ENCODE measurements at places on chromosomes 5 and 9.

DNA sequence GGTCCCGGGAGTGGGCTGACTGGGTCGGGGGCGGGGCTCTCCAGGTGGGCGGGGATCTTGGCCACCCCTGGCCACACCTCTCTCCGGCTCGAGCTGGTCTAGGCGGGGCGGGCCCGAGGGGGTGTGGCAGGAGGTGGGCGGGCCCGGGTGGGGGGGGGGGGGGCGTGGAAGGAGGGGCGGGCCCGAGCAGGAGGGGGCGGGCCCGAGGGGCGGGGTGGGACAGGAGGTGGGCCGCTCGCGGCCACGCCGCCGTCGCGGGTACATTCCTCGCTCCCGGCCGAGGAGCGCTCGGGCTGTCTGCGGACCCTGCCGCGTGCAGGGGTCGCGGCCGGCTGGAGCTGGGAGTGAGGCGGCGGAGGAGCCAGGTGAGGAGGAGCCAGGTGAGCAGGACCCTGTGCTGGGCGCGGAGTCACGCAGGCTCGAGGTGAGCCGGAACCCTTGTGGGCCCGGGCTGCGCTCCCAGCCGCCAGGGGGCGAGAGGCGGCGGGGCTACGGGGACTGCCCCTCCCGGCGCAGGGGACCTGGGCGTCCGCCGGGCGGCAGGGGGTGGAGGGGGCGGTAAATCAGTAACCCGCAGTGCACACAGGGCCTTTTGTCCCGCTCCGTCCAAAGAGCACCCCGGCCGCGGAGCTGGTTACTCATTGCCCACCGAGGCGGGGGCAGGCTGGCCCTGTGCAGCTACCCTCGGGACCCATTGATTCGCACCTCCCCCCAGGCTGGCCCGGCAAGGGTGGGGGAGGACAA is at the start of gene FGFR4:
Gene FGFR4, plus strand, starts transcription at position 262 of the 744 bp plus-strand sequence. CDS start 2,688 bp downstream, outside the sequence.
- peak; percentile 70 for DNase-seq

GRCh38 chr5:145887217-145887616 is 14.4 kb upstream of the GRXCR2 start:
- DNase-seq = peak; percentile 5

DNA sequence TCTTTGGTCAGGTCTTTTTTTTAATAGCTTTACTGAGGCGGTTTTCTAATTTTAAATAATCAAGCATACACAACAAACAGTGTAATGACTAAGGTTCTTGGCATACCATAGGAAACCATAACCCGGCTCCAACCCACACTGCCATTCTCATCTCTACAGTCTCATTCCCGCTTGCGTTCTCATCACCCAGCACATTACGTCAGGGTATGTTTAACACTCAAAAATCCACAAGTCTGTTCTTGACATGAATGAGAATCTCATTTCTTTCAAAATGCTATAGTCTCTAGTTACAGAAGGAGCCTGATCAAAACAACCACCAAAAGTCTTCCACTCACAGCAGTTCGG is 505 bp downstream of the C5orf34 start:
- DNase-seq = peak; percentile 78

- no peak for DNase-seq
Observed at GRCh38 chr9:136609160-136609475, 53.6 kb upstream of the EGFL7 start.

- peak; percentile 68 for DNase-seq
Observed at GRCh38 chr9:124774129-124774978, 2.6 kb upstream of the OLFML2A start.

GRCh38 chr9:105511446-105511845 is 46.5 kb upstream of the FKTN start:
- DNase-seq = no peak

GRCh38 chr5:173835131-173835530 is 53.0 kb upstream of the CPEB4 start:
- no peak for DNase-seq

GRCh38 chr5:123261752-123262151 is 161.5 kb downstream of the CEP120 start:
- DNase-seq = peak; percentile 44

- DNase-seq = peak; percentile 67
Observed at GRCh38 chr5:13976867-13977830, 32.7 kb upstream of the DNAH5 start.

GRCh38 chr9:120117081-120117480 is 462.9 kb downstream of the CDK5RAP2 start:
- no peak for DNase-seq

GRCh38 chr9:91059713-91060112 is 258.1 kb downstream of the SYK start:
- DNase-seq = no peak

- DNase-seq = no peak
Observed at GRCh38 chr5:82205005-82205404, 73.1 kb downstream of the RPS23 start.

DNA sequence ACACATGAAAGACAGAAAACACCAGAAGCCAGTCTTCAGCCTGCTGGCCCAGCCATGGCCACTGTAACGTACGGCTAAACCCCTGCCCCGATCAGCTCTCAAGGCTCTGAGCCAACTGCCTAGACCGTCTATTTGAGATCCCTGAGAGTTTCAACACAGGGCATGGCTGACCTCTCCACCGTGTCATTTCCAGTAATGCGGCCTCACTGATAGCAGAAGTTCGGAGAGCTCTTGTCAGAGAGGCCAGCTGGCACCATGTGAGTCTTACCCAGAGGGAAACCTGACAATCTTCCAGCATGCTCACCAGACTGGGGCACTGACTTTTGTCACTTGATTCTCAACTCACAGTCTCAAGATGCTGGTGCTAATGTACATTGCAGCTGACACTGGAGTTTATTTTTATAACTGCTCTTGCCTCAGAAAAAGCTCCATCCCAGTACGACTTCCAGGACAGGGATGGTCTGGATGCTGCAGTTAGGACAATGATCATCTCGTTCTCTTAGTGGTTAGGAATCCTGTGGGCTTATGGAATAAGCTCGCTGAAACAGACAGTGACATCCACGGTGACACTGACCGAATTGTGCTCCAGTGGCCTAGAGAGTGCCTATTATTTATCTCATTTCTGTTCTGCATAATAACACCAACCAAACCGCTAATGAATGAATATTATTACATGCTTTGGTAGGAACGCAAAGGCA is 372.7 kb downstream of the ICE1 start:
- no peak for DNase-seq

GRCh38 chr5:133478199-133478985 is 133.9 kb downstream of the FSTL4 start:
- no peak for DNase-seq

DNA sequence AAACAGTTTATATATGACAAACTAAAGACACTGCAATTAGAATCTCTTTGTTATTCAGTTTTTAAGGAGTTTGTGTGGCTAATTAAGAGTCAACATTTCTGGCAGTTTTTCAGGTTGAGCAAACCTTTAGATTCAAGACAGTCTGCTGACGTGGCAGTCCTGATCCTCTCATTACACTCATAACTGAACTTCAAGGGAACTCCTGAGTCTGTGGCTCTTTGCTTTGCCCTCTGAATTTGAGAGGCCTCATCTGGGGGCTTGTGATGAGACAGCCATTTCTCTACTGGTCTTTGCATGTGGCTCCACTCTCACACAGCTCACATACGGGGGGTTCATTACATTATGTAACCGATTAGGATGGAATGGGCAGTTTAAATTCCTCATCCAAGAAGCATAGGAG is 182.9 kb upstream of the MEF2C start:
- DNase-seq = no peak

All from fibroblast of skin of right biceps (primary cell).